ENCODE measurements at places on chromosomes 16 and 17.

DNA sequence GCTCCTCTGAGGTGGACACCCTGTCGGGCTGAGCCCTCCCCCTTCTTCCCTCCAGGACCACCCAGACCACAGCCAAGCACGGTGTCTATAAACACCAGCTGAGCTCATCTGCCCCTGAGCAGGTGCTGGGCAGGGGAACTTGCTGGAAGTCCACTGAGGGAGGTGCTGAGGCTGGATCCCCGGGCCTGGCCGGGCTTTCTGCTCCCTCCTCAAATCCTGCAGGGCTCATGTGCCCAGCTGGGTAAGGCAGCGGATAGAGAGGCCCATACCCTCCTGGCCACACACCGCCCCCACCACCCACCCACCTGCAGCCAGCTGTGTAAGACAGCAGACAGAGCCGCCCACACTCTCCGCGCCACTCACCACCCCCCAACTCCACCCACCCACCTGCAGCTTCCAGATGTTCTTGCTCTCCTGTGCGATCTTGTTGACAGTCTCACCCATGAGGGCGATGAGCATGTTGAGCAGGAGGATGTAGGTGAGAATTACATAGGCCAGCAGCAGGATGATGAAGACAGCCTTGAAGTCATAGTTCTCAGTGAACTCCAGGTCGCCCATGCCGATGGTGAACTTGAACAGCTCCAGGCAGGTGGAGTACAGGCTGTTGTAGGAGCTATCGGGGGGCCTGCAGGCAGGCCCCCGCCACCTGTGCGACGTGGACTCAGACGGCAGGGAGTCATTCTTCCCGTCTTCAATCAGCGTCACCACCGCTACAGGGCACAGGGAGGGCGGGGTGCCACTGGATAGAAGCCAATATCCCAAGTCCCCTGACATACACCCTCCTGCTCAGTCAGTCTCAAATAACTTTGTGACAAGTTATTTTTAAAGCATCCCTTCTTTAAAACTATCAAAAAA is 15.9 kb upstream of the TRPV3 start:
- no peak for DNase-seq

DNA sequence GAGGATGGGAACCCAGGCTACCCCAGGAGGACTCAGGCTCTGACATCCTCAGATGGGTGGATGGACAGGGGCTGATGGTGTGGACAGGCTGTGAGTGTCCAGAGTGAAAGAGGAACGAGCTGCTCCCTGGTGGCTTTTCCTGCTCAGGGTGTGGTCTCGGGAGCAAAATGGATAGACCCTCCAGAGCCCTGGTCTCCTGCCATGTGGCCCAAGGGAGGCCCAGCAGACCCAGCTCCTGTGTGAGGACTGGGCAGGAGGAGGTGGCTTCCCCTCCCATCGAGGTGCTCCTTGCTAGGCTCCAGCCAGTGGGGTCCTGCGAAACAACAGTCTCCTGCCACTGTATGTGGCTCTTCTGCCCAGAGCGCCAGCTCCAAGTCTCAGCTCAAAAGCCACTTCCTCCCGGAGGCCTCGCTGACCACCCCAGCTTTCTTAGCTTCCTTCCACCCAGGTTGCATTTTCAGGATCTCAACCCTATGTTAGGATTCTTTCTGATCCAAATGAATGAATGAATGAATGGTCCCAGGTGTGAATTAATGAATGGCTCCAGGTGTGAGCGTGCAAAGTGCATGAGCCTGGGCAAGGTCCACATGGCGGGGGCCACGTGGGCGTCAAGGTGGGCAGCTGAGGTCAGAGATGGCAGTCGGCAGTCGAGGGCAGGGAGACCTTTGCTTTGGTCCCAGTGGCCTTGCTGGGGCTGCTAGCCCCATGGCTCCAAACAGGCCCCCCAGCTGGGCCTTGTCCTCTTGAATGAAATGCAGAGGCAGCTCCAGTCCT is 120.3 kb upstream of the CIBAR2 start:
- no peak for DNase-seq

- DNase-seq, result no peak
These were observed 8.9 kb upstream of the DDX19A start for GRCh38 chr16:70337814-70338213.

GRCh38 chr16:67552476-67552875 is 9.8 kb upstream of the CTCF start:
- no peak for DNase-seq

- DNase-seq, result no peak
These were observed 50.4 kb downstream of the ARHGAP27 start for GRCh38 chr17:45382226-45382625.

DNA sequence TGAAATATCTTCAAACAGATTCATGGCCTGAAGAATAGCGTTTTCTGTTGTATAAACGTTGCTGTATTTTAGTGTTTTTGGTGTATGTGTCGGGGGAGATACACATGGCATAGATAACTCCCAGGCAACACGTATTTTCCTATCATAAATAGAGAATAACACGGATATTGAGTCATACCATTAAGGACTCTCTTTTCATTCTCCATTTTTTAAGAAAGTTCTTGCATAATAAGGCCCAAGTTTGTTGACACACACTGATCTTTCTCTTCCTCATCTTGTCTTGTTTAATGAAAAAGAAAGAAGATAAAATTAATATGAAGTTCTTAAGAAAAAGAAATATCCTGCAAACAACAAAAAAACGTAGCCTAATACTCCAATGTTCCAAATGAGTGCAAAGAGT is 13.4 kb downstream of the ABCA8 start:
- no peak for DNase-seq

DNA sequence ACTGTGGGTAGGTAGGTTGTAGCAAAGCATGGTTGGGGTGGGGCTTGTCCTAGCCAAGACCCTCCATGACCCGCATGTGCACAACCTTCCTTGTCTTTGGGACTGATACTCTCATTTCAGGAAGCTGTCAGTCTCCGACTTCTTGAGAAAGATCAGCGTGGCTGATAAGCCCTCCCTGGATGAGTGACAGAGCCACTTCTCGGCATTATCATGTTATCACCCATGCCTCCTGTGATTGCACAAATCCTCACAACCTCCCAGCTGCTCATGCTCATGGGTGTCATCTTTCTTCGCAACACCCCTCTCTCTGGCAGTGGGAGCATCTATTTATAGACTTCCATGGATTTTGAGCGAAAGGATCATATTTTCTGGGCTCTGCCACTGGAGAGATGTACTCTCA is 314.2 kb downstream of the FOXL1 start:
- DNase-seq, result no peak

- DNase-seq, result no peak
These were observed 20.1 kb downstream of the CD7 start for GRCh38 chr17:82297280-82297713.

GRCh38 chr17:17264430-17264829 is 16.6 kb downstream of the COPS3 start:
- DNase-seq, result no peak

GRCh38 chr16:56506941-56507340 is 12.9 kb downstream of the BBS2 start:
- DNase-seq, result no peak

GRCh38 chr16:1082266-1082951 is 9.9 kb downstream of the SSTR5 start:
- no peak for DNase-seq

GRCh38 chr16:50999181-50999580 is 151.9 kb downstream of the SALL1 start:
- no peak for DNase-seq

DNA sequence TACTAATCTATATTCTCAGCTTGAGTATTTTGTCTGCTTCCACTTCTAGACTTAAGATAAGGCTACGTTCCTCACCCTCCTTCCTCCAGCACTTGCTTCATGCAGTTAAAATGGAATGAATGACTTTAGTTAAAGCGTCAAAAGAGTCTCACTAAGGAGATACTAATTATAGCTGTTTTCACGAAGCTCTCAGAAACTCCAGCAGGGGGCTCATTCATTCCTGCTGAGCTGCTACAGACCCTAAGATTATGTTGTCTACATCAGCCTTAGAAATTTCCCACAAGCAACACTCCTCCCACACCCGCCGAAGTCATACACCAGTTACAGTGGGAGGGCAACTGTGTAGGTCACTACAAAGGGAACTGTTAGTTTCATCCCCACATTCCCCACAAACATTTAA is 57.0 kb upstream of the KIFC3 start:
- DNase-seq, result no peak

DNA sequence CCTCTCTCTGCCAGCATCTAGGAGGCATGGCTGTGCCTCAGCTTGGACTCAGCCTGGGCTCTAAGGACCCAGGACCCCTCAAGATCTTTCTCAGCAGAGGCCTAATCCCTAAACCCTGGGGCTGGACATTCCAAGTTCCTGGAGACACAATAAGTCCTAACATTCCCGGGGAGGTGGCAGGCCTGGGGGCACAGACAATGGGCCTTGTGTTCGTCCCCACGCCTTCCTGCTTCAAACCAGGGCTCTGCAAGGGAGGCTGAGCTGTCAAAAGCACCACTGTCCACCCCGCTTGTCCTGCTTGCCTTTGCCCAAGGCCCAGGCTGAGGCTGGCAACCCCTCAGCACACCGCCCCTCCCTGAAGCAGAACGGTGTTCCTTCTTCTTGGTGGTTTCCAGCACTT is 13.7 kb downstream of the SDK2 start:
- no peak for DNase-seq

DNA sequence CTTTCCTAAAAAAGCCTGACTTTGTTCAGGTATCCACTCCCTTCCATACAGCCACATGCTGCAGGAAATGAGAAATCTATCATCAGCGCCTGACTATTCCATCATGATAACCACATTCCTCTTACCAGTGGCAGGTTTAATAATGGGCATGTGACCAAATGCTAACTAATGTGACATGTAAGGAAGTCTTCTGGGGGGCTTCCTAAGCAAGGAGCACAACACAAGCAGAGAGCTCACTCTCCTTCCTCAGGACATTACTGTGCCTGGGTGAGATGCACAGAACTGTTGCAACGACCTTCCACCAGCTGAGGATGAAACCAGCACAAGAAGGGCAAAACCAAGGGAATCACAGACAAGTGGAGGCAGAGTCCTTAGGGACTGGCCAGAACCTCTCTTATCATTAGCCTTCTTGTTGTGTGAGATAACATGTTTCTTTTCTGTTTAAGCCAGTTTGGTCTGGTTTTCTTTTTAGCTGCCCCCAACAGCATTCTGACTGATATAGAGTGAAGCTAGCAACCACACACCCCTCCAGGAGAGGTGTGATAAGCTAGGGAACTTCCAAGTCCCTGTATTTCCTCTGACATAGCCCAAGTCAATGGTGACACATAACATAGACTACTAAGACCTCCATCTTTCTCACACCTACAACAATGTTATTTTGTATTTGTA is 16.9 kb downstream of the MYO1D start:
- DNase-seq, result no peak

GRCh38 chr16:5560084-5560483 is 462.5 kb upstream of the EEF2KMT start:
- DNase-seq, result no peak

GRCh38 chr16:5903832-5904231 is 806.2 kb upstream of the EEF2KMT start:
- DNase-seq, result no peak

DNA sequence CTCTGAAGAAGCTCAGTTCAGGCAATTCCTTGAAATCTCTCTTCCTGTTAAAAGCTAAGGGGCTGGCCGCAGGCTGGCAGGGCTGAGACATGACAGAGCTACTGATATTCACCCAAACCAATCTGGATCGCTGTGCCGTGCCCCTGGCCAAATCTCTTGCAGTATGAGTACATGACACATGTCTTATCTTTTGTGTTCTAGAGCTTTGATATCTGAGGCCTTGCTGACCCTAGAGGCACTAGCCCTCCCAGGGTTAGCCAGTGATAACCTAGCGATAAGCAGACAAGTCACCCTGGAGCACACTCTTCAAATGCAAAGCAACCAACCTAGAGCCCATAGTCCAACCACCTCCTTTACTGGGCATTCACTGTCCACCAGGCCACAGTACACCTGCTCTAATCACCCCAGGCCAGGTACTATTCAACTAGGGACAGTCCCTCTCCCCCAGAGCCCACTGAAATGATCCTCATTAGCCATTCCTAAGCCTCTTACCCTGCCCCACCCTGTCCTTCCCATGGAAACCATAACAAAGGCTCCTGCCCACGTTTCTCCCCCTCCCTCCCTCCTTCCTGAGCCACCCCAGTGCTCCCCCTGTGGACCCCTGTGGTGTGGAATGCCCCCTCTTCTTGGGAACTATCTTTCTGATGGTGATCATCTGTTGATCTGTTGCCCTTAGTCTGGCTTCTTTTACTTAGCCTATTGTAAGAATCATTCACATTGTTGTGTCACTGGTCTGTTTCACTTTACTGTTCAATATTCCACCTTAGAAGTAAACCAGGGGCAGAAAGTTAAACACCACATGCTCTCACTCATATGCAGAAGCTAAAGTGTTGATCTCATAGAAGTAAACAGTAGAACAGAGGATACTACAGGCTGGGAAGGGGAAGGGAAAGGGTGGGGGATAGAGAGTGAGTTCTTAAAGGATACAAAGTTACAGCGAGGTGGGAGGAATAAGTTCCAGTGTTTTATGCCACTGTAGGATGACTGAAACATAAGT is 52.5 kb downstream of the TEKT5 start:
- DNase-seq, result no peak

- no peak for DNase-seq
These were observed 151.6 kb downstream of the FTO start for GRCh38 chr16:53855511-53855910.

GRCh38 chr17:65041518-65041917 is 15.0 kb downstream of the GNA13 start:
- DNase-seq, result no peak

- no peak for DNase-seq
These were observed 58.1 kb downstream of the ZDHHC7 start for GRCh38 chr16:84953190-84953746.

- no peak for DNase-seq
These were observed 228.4 kb downstream of the CPPED1 start for GRCh38 chr16:12575288-12575687.

DNA sequence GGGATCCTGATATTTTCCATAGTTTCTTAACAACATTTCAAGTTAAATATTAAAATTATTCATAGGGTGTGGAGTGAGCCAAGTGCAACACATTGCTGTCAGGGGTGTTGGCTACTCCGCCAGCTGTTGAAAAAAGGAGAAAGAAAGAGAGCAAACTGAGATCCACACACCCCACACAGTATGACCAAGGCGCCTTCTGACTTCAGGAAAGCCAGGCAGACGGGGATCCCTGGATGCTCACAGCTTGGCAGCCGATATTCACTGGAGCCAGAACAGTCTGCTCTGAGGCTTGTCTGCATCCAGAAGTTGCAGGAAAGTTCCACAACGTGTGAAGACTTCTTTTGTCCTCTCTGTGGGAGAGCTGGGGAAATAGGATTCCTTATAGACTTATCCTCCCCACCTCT is 9.3 kb downstream of the CHD9NB start:
- no peak for DNase-seq

GRCh38 chr17:5621026-5621425 is 36.7 kb upstream of the NLRP1 start:
- DNase-seq, result no peak

- DNase-seq, result no peak
These were observed 34.6 kb downstream of the TMEM100 start for GRCh38 chr17:55688057-55688456.

GRCh38 chr17:68749349-68750207 is 148.4 kb upstream of the FAM20A start:
- no peak for DNase-seq

- no peak for DNase-seq
These were observed 17.3 kb downstream of the COTL1 start for GRCh38 chr16:84600343-84601229.
